ENCODE measurements at places on chromosomes 5 and 9.

DNA sequence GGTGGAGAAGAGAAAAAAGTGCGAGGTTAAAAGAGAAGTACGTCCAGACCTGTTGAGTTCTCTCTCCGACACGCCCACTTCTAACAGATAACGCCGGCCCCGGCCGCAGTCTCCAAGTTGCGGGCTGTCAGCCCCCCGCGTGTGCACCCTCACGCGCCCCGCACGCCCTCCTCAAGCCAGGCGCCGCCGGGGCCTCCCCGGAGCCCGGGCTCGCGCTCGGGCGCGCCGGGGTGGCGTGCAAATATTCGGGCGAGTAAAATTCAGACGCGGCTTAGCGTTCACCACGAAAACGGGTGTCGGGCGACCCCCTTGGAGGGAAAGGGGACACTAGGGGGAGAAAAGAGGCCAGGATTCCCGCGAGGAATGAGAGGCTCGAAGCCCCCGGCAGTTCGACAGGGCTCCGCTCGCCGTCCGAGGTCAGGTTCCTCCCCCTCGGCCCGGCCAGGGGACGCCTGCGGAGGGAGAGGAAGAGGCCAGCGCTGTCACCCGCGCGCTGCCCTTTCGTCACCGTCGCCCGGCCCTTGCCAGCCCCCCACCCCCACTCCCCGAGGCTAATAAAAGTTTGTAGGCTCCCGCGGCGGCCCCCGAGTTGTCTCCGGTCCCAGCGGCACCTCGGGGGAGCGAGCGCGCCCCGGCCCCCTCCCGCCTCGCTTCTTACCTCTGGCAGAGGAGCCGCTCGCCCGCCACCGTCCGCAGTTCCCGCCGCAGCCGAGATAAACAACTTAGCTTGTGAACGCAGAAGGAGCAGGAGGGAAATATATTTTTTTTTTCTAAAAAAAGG, 743 bp downstream of the NR3C1 start:
- H3K4me3 ChIP-seq: peak overlapping the region; percentile 80
- DNase-seq: peak; percentile 80
- H3K4me1 ChIP-seq: peaks cover 21% of the 10 kb centered on the region
- no peaks in the 10 kb centered on the region for H3K36me3 ChIP-seq

- no peak overlapping the region for H3K27ac ChIP-seq
- no peaks in the 10 kb centered on the region for H3K36me3 ChIP-seq
- no peaks in the 10 kb centered on the region for H3K4me1 ChIP-seq
- no peak overlapping the region for H3K4me3 ChIP-seq
Measured at GRCh38 chr9:81490605-81491331, 198.6 kb downstream of the TLE1 start.

- H3K27me3 ChIP-seq: no peaks in the 10 kb centered on the region
- H3K4me1 ChIP-seq: peaks cover 36% of the 10 kb centered on the region
- DNase-seq: no peak
- peaks cover 29% of the 10 kb centered on the region for H3K36me3 ChIP-seq
- H3K27ac ChIP-seq: peak overlapping the region; percentile 97
Measured at GRCh38 chr5:141969783-141970771, 1.2 kb downstream of the RNF14 start.

DNA sequence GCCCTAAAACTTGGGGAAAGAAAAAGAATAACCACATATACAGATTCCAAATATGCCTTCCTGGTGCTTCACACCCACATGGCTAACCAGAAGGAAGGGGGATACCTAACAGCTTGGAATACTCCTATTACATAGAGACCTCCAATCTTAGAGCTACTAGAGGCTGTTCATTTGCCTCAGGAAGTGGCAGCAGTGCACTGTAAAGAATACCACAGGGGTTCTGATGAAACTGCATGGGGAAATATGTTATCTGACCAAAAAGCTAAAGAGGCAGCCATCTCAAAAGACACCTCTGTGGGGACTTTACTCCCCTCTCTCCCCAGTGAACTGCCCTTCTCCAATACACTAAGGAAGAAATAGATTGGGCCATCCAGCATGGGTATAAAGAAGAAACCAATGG, 66.4 kb downstream of the CDKN2A start:
- no peaks in the 10 kb centered on the region for H3K27me3 ChIP-seq
- no peak overlapping the region for H3K27ac ChIP-seq
- no peak overlapping the region for H3K4me3 ChIP-seq
- DNase-seq: no peak

GRCh38 chr9:83536332-83536731, 1.9 kb downstream of the FRMD3 start:
- H3K36me3 ChIP-seq: no peaks in the 10 kb centered on the region
- H3K4me1 ChIP-seq: peaks cover 15% of the 10 kb centered on the region
- DNase-seq: no peak
- H3K27me3 ChIP-seq: no peaks in the 10 kb centered on the region
- peak overlapping the region; percentile 74 for H3K4me3 ChIP-seq

DNA sequence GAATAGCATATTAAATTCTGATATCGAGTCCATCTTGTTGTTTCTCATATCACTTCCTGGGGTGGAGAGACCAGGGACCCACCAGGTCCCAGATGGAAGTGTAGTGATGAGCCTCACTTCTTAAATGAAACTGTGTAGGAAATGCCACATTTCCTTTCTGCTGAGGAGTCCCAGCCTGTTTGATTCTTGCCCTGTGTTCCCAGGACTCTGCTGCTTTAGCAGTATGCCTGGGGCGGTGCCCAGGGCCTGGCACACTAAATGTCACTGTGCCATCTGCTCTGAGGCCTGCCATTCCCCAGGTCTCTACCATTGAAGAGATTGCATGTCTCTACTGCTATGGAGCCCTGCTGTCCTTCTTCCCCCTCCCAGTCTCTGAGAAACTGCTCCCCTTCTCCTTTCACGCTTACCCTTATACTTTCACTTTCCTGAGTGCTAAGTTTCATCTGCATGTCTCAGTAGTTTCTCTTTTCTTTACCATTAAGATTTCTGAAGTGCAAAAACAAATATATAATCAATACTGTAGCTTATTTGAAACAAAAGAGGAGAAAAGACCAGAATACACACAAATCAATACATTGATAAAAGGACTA, 260.4 kb downstream of the GABRB2 start:
- H3K4me1 ChIP-seq: no peaks in the 10 kb centered on the region
- no peak for DNase-seq
- no peaks in the 10 kb centered on the region for H3K27me3 ChIP-seq
- H3K36me3 ChIP-seq: no peaks in the 10 kb centered on the region
- no peak overlapping the region for H3K4me3 ChIP-seq

DNA sequence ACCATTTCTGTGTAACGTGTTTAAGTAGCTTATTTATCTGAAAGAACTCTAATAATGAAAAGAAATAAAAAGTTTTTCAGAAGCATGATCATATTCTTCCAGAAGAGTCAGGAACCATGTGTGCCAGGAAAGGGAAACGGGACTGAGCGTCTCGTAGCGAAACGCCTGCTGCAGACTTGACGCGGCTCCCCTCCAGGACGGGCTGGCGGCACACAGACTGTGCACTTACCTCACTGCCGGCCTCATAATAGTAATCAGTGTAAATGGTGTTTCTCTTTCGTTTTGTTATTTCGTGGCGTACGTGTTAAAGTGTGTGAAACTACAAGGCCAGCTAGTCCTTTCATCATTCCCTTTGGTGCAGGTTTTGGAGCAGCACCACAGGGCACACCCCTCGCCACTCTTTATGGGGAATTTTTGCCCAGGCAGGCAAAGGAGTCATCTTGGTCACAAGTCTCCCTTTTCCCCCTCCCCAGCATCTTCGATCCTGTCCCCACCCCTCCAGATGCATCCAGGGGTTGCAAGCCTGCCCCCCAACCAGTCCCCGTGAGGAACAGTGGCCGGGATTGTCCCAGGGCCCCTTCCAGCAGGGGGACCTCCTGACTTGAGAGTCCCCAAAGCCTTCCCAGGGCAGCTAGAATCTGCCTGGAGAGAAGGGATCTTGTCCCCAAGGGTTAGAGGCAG, 233.1 kb downstream of the FANCC start:
- H3K36me3 ChIP-seq: peaks cover 19% of the 10 kb centered on the region
- H3K4me3 ChIP-seq: peak overlapping the region; percentile 3
- H3K27ac ChIP-seq: peak overlapping the region; percentile 91

DNA sequence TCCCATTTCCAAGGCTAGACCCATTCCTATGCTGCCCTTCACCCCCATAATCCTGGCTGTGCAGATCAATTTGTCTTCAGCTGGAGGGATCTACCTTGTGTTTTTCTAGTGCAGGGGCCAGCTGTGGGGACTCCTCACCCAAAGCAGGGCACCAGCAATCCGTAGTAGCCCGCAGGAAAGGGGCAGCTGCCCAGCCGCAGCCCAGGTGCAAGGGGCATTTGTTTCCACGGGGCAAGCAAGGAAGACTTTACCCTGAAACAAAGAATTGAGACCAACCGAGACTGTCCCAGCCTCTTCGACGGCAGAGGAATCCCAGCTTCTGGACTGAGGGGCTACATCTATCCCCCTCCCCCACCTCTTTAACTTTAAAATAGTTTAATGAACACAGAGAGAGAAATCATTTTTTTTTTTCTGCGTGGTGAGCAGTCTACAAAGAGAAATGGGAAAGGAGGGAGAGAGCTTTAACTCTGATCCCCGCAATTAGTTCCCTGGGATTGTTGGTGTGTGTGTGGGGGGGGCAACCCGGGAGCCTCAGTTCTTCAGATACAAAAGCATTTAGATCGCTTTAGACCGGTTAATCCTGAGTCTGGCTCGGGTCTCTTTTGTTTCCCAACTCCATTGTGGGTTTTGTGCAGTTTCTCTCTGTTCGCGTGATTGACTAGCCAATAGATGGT, 10.6 kb upstream of the LHX2 start:
- H3K4me1 ChIP-seq: no peaks in the 10 kb centered on the region
- no peak for DNase-seq
- H3K27me3 ChIP-seq: peaks cover 92% of the 10 kb centered on the region
- H3K4me3 ChIP-seq: no peak overlapping the region
- H3K27ac ChIP-seq: no peak overlapping the region

DNA sequence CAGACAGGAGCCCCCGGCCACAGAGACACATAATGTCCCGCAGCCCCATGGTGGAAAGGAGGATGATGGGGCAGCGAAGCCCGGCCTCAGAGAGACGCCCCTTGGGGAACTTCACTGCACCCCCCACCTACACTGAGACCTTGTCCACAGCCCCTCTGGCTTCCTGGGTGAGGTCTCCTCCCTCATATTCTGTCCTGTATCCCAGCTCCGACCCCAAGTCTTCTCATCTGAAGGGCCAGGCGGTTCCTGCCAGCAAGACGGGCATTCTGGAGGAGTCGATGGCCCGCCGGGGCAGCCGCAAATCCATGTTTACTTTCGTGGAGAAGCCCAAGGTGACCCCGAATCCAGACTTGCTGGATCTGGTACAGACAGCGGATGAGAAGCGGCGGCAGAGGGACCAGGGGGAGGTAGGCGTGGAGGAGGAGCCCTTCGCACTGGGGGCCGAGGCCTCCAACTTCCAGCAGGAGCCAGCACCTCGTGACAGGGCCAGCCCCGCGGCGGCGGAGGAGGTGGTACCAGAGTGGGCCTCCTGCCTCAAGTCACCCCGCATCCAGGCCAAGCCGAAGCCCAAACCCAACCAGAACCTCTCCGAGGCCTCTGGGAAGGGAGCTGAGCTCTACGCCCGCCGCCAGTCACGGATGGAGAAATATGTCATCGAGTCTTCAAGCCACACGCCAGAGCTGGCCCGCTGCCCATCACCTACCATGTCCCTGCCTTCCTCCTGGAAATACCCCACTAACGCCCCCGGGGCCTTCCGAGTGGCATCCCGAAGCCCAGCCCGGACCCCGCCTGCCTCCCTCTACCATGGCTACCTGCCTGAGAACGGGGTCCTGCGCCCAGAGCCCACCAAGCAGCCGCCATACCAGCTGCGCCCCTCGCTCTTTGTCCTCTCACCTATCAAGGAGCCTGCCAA, 8.9 kb downstream of the SYNPO start:
- H3K4me1 ChIP-seq: peaks cover 80% of the 10 kb centered on the region
- peak overlapping the region; percentile 99 for H3K27ac ChIP-seq
- no peaks in the 10 kb centered on the region for H3K36me3 ChIP-seq
- H3K27me3 ChIP-seq: no peaks in the 10 kb centered on the region
- H3K4me3 ChIP-seq: no peak overlapping the region
- no peak for DNase-seq

- H3K4me3 ChIP-seq: no peak overlapping the region
- DNase-seq: no peak
- no peaks in the 10 kb centered on the region for H3K36me3 ChIP-seq
- H3K27me3 ChIP-seq: no peaks in the 10 kb centered on the region
Measured at GRCh38 chr5:41834506-41834905, 35.7 kb downstream of the OXCT1 start.

DNA sequence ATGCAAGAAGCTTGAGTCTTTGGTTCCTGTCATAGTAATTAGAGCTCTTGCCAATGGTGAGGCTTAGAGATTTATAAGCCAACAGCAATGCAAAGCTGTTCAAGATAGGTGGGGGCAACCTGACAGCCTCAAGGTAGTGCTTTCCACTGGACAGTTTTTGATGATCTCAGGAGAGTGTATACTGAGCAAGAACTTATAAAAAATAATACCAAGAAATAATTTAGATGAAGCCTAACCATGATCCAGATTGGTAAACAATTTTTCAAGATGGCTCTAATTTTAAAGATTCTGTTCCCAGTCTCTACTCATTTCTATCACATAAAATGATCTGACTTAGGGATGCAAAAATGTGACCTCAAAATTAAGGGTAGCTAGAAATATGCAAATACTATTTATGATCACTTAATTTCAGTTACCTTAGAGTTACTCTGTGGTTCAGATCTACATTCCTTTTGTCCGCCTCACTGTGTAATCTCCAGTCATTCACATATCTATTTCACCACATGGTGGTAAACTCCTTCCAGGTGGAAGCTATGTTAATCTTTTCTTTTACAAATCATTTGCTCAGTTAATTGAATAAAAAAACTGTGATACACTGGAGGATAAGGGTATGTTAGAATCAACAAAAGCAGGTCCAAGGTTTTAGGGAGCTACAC, 1228.0 kb upstream of the C9orf72 start:
- no peaks in the 10 kb centered on the region for H3K36me3 ChIP-seq
- no peaks in the 10 kb centered on the region for H3K4me1 ChIP-seq
- no peak overlapping the region for H3K4me3 ChIP-seq
- no peak for DNase-seq
- H3K27ac ChIP-seq: no peak overlapping the region
- no peaks in the 10 kb centered on the region for H3K27me3 ChIP-seq

DNA sequence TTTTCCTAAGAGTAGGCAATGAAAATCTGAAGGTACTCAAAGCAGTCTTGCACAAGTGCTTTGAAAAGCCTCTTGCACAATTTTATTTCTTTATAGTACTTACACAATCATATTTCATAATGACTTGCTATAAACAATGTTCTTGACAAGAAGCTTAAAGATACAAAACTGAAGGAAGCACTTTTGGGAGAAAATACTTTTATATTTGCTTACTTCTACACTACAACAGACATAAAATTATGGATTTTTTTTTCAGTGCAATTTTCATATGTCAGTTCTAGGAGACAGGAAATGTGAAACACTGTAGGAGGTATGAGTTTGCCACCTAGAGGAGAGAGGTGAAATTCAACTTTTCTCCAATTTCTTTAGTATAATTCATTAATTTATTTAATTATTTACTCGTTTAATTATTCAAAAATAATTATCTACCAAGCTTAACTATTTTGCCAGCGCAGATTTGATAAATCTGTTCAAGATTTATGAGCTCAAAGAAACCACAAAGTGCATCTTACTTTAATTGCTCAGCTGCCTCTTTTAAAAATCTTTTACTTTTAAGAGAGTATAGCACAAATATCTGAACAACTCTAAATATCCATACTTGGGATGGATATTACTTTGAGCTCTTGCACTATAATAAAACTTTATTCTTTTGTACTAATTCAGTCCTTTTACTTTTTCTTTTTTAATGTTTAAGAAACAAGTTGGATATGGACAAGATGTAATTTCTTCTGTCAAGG, 29.0 kb upstream of the CDKN2B start:
- H3K36me3 ChIP-seq: no peaks in the 10 kb centered on the region
- H3K27ac ChIP-seq: peak overlapping the region; percentile 80
- peaks cover 32% of the 10 kb centered on the region for H3K4me1 ChIP-seq
- no peak for DNase-seq
- H3K27me3 ChIP-seq: no peaks in the 10 kb centered on the region
- no peak overlapping the region for H3K4me3 ChIP-seq
